ENCODE measurements at places on chromosomes 12 and 14. TPM values are rescaled to one million over a fixed set of nuclear protein-coding genes. Genes with fewer than 3 reads are reported as not detected.

Gene CLMN
- 6.3 TPM for total RNA-seq

Gene RPS29
- total RNA-seq: 6,941 TPM

Gene BDKRB1
- total RNA-seq: not detected

GRCh38 chr12:96878704-96879103 is 28.4 kb upstream of the NEDD1 start:
- H3K27ac ChIP-seq: no peak overlapping the region
- DNase-seq: no peak
- H3K4me1 ChIP-seq: peaks cover 17% of the 10 kb centered on the region
- no peak overlapping the region for H3K4me3 ChIP-seq
- no peaks in the 10 kb centered on the region for H3K27me3 ChIP-seq
- no peaks in the 10 kb centered on the region for H3K36me3 ChIP-seq

DNA sequence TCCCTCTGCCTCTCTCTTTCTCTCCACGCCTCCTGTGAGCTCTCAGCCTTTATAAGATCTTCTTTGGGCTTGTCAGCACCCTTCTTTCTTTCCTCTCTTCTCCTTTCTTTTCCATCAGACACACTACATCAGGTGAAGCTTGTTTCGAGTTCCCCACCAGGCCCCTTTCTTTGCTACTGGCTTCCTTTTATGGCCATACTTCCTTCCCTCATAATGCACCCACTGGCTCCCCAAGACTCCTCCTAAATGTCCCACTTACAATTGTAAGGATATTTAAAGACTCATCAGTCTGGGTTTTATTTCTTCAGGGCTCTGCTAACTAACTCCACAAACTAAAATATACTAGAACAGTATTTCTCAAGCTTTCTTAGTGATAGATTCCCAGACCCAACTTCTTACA is 3.5 kb upstream of the RNU6-8 start:
- no peak overlapping the region for H3K4me3 ChIP-seq
- DNase-seq: no peak
- H3K27me3 ChIP-seq: peaks cover 8% of the 10 kb centered on the region
- no peaks in the 10 kb centered on the region for H3K36me3 ChIP-seq

DNA sequence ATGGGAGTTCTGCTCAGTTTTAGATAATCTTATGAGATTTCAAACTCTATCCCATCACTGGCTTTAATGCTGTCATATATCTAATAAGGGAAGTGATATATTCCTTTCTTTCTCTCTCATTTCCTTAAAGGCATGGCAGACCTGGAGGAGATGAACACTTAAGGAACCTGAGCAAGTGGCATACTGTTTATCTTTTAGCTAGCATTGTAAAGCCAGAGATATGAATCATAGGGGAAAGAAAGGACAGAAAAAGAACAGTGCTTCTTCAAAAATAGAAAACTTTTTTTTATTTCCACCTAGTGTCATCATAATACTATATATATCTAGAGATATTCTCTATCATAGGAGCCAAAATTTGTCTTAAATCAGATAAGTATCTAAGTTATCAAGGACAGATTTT is 68.3 kb upstream of the PSMA6 start:
- no peaks in the 10 kb centered on the region for H3K36me3 ChIP-seq
- H3K27ac ChIP-seq: no peak overlapping the region
- no peaks in the 10 kb centered on the region for H3K27me3 ChIP-seq
- no peaks in the 10 kb centered on the region for H3K4me1 ChIP-seq
- no peak overlapping the region for H3K4me3 ChIP-seq
